ENCODE measurements at places on chromosomes 5 and 9.

- no peak for DNase-seq
Measured at GRCh38 chr5:44051591-44051990, 337.6 kb downstream of the FGF10 start.

DNA sequence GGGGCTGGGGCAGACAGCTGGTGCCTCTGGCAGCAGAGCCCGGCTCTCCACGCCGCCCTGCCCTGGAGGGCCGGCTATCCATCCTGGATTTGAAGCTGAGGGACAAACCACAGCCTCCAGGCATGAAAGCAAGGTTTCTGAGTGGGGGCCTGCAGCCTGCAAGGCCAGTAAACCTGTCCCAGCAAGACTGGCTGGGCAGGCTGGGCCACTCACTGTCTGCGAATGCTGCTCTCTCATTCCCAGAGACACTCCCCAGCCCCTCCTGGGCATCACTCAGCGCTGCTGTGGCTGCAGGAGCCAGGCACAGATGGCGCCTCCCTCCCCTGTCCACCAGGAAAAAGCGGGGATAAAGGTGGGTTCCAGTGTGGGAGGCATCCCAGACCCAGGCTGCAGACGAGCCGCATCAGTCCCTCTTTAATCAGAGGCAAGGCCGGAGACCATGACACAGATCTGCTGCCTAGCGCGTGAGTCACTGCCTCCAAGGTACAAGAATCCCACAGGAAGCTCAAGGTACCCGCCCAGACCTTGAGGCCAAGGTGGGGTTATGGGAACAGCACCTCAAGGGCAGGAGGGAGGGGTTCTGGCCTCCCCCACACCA lies 118.0 kb downstream of the VAV2 start:
- DNase-seq: no peak

- no peak for DNase-seq
Measured at GRCh38 chr5:175748650-175749049, 90.8 kb downstream of the HRH2 start.

GRCh38 chr9:133304158-133304470 lies 29.1 kb upstream of the ABO start:
- no peak for DNase-seq

DNA sequence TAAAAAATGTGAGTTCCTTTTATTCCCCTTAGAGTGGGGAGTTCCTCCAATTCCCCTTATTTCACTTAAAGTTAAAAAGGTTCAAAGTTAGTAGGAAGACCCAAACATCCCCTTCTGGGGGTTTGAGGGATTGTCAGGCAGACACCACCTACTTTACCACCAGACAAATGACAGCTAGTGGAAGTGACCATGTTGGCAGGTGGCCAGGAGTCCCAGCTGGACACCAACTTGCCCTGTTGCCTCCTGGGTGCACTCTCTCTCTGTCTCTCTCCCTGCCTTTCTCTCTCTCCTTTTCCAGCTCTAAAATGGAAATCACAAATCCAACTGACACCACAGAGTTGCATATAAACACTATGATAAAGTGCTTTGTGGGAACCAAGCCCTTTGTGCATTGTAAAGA lies 307.7 kb upstream of the TLE4 start:
- DNase-seq: no peak

DNA sequence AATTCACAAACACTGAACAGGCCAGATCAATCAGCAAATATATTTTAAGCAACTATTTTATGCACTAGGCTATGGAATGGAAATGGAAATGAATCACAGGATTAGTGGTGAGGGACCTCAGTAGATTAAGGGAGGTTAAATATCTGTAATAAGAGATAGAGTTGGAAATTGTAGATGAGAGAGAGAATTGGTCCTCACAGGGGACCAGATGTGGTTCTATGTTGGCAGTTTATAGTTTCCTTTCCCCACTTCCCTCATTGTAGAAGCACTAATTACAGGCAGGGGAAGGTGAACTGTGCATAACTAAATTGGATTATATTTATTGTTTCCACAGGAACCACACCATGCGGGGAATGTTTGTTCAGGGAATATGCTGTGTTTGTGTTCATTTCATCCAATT lies 496.2 kb downstream of the ARHGEF28 start:
- no peak for DNase-seq

- no peak for DNase-seq
Measured at GRCh38 chr5:143182106-143182505, 221.4 kb downstream of the NR3C1 start.

- no peak for DNase-seq
Measured at GRCh38 chr5:94613583-94613982, 4.8 kb downstream of the KIAA0825 start.

DNA sequence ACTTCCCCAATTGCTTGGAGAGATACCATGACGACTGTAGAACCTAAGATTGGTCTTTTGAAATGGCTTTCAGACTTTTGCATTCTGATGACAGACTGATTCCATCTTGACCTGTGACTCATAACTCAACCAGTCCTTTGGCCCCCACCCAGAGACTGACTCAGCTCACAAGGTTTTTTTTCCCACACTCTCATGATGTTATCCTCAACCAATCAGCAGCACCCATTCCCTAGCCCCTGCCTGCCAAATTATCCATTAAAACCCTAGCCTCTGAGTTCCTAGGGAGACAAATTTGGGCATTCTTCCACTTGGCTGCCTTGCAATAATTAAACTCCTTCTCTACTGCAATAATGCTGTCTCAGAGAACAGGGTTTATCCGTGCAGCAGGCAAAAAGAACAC lies 1263.3 kb upstream of the CDH9 start:
- DNase-seq: no peak

- DNase-seq: no peak
Measured at GRCh38 chr5:37391591-37391990, 12.5 kb downstream of the WDR70 start.
